NCI-H774 (cell line): ENCODE measurements at places on chromosomes 13 and 19.

DNA sequence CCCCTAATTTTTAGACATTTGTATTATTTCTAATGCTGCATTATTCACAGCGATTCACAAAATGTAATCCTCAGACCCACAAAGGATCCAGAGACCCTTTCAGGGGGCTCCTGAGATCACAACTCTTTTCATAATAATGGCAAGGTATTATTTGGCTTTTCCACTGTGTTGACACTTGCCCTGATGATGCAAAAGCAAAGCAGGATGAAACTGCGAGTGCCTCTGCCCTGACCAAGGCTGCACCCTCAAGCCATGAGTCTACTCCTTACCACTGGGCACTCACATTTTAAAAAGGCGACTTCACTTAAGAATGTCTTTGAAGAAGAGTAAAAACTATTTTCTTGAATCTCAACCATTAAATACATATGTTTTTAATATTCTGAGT is 11.4 kb downstream of the ELF1 start:
- DNase-seq, result no peak

DNA sequence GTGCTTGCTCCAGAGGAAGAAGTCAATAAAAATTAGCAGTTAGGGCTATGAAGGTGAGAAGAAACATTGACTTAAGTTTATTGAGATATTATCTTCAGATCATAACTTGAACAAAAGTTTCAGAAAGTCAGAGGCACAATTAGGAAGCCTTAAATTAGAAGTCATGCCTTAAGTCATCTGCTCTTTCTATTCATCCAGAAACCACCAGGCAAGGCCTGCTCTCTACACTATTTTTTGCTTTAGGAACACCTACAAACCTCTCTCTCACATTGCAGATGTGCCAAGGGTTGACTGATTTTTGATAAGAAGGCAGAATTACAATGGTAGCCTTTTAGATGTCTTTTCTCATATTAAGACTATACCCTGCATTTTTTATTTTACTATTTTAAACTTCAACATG is 268.7 kb downstream of the SPRY2 start:
- no peak for DNase-seq

- DNase-seq, result no peak
These were observed 18.0 kb downstream of the GTF2F2 start for GRCh38 chr13:45138282-45138681.

- no peak for DNase-seq
These were observed 595.8 kb downstream of the PCDH9 start for GRCh38 chr13:66634384-66634783.
